ENCODE measurements at places on chromosomes 3 and 15. TPM values are rescaled to one million over a fixed set of nuclear protein-coding genes. Genes with fewer than 3 reads are reported as not detected.

DNA sequence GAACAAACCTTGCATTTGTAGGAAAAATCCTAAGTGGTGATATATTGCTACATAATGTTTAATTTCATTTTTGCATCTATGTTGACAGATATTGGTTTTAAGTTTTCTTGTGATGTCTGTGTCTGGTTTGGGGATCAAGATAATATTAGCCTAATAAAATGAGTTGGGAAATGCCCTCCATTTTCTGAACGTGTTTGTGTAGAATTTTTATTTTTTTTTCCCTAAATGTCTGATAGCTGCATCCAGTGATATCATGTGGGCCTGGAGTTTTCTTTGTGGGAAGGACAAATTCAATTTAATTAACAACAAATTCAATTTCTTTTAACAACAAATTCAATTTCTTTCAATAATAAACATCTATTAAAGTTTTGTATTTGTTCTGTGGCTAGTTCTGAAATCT lies 35.1 kb downstream of the NEDD4 start:
- H3K36me3 ChIP-seq = no peaks in the 10 kb centered on the region
- no peak overlapping the region for H3K4me3 ChIP-seq
- no peak for DNase-seq
- H3K27ac ChIP-seq = no peak overlapping the region

CX3CR1 gene
- 3.4 TPM for total RNA-seq

DNA sequence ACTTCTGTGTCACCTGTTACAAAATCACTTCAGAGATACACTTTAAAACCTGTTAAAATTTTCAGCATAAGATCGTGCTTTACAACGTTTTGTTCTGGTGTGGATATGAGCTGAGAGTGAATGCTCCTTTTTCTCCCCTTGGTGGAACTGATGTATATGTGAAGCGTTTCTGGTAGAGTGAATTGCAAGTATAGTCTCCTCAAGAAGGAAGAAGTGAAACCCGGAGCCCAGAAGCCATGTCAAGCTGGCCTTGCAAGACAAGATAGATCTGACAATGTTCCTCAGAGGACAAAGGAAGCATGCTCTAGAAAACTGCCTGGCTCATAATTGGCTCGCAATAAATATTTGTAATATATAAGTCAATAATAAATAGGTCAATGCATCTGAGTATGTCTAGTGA lies 23.6 kb downstream of the SERPINI2 start:
- H3K27me3 ChIP-seq = no peaks in the 10 kb centered on the region
- no peaks in the 10 kb centered on the region for H3K36me3 ChIP-seq
- no peak overlapping the region for H3K27ac ChIP-seq
- DNase-seq = no peak

NPHP3 gene
- total RNA-seq = 15.1 TPM

GRCh38 chr3:170751083-170751898 lies 118.7 kb downstream of the RPL22L1 start:
- H3K4me1 ChIP-seq = no peaks in the 10 kb centered on the region
- H3K36me3 ChIP-seq = no peaks in the 10 kb centered on the region
- H3K27me3 ChIP-seq = no peaks in the 10 kb centered on the region
- peak; percentile 37 for DNase-seq
- no peak overlapping the region for H3K4me3 ChIP-seq

Data from prostate gland (tissue), 2 donors.